ENCODE measurements at places on chromosomes 7 and 10.
A peak's percentile ranks its signal among the peaks of the same experiment; 100 is the strongest.

GRCh38 chr10:73591935-73592699, 975 bp upstream of the USP54 start:
- peak; percentile 46 for DNase-seq

DNA sequence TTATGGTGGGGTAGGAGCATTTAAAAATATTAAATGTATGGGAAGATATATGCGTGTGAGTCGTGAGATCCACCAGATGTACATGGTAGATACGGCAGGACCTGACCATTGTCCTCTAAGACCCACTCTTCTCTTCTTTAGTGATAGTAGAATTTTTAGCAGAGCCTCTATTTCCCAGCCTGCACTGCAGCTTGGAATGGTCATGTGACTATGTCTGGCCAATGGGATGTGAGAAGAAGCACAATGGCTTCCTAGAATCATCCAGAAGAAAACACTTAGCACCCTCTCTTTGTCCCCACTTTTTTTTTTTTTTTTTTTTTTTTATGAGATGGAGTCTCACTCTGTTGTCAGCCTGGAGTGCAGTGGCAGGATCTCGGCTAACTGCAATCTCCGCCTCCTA, 86.6 kb upstream of the CYTH3 start:
- DNase-seq: no peak

DNA sequence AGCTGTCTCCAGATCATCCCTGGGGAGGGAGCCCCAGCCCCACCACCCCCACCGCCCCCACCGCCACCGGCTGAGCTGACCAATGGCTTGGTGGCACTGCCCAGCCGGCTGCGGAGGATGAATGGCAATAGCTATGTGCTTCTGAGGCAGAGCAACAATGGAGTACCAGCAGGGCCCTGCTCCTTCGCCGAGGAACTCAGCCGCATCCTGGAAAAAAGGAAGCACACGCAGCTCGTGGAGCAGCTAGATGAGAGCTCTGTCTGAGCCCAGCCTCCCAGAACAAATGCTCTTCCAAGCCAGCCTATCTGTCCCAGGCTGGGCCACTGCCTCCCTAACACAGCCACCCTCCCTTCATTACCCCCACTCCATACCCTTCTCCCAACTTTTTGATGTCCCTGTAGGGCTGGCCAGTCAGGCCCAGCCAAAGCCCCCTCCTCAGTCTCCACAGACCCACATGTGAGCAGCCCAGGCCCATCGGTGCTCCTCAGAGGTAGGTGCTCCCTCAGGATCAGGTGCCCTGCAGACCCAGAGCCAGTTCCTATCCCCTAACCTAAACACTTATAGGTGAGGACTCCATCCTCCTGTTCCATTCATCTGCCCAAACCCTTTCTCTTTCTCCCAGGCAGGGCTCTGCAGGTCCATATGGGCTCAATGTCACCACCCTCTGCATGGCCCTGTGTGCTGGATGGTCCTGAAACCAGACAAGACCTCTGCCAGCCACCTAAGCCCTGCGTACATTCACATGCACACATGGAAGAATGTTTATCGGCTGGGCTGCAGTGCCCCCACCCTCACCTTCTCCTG, 3.2 kb downstream of the MRPL43 start:
- DNase-seq: no peak

DNA sequence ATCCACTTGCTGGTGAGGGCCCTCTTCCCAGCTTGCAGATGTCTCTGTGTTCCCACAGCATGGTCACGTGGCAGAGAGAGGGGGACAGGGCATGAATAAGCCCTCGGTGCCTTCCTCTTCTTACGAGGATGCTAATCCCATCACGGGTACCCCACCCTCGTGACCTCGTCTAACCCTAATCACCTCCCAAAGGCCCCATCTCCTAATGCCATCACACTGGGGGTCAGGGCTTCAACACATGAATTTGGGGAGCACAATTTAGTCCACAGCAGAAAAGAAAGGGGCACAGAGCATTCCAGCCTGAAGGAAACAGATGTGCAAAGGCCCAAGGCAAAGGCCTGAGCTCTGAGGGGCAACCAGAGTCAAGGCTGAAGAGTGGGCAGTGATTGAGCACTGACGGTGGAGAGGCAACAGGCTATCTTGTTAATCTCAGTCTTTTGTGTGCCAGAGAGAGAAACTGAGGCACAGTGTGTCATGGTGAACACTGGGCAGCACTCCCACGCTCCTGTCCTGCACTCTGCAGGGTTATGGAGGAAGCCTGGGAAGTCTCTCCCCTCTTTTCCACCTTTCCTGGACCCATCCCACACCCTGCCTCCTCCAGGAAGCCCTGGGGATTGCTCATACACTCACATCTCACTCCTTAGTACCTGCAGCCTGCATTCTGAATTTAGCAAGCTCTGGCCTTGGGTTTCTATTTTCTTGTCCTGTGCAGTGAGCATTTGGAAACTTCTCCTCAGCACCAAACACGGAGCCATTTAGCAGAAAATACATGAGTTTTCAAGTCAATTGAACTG, 49.0 kb downstream of the ALOX5 start:
- DNase-seq: no peak

- DNase-seq: no peak
Observed at GRCh38 chr7:95290166-95290830, 34.0 kb downstream of the PON1 start.

DNA sequence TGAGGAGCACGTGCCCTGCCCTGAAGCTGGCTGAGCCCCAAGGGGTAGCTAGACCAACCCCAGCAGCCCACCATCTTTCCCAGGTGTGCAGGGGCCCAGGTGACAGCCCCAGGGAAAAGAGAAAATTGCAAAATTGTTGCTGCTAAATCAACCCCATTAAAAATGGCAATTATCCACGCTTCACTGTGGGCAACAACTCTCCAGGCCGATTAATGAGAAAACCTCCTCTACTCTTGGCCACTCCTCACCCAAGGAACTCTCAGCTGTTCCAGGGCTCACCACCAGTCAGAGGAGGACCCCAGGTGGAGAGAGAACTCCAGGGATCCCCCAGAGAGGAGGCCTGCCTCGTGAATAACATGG, 516.1 kb upstream of the MGMT start:
- DNase-seq: no peak
